ENCODE measurements at places on chromosomes 7 and 10.

DNA sequence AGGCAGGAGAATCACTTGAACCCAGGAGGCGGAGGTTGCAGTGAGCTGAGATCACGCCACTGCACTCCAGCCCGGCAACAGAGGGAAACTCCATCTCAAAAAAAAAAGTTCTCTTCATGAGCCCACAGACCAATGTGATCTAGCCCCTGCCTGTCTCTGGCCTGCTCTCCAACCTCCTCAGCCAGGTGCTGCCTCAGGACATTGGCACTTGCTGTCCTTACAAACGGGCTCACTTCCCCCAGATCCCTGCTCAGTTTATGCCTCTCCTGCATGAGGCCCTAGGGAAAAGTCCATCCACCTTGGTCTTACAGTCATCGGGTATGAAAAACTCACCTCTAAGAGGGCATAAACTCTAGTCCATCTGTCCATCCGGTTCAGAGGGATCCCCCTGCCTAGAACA, 32.5 kb downstream of the TNS3 start:
- no peak for DNase-seq

GRCh38 chr7:138369797-138370196, 90.3 kb upstream of the TRIM24 start:
- no peak for DNase-seq

DNA sequence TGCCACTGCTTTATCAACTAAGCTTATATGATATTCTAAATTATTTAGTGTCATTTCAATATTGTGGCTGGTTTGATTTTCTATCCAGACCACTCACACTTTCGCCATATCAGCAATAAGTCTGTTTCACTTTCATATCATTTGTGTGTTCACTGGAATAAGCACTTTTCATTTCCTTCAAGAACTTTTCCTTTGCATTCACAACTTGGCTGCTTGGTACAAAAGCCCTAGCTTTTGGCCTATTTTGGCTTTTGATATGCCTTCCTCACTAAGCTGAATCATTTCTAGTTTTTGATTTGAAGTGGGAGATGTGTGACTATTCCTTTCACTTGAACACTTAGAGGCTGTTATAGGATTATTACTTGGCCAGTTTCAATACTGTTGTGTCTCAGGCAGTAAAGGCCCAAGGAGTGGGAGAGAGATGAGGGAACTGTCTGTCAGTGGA, 120.9 kb upstream of the NAMPT start:
- DNase-seq, result no peak

DNA sequence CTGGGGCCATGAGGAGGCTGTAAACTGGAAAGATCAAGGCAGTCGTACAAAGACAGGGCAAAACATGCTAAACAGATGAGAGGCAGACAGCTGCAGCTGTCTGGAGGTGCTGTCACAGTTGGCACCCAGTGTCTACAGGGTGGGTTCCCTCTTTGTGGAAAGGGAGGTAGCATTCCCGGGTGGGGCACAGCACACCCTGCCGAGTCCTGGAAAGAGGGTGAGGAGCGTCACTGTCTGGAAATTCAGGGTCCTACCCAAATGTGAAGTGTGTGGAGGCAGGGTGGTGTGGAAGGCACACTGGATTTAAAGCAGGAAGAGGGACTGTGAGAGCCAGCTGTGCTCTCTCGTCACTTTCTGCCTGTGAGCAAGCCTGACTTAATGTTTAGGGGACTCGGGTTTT, 356.2 kb downstream of the SDK1 start:
- DNase-seq, result no peak

GRCh38 chr7:27868131-27868550, 128.2 kb downstream of the TAX1BP1 start:
- no peak for DNase-seq

GRCh38 chr7:20794676-20795075, 8.0 kb upstream of the SP8 start:
- no peak for DNase-seq

DNA sequence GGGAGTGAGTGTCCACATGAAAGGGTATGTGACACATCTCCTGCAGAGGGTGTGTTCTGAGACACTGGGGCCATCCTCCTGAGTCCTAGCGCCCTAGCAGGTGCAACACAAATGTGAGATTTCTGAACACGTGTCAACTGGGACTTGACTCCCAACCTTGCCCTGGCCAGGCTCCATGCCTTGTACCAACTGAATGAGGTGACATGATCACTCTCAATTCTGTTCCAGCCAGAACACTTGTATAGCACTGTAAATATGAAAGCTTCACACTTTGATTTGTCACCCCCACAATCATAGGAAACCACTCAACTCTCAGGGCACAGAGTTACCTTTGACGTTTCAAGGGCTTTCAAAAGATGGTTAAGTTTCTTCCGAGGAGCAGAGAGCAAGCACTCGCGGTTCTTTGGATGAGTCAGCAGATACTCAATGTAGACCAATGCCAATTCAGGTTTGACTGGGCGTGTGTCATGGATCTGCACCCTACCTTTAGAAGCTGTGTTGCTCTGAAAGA, 48.6 kb downstream of the NCAPG2 start:
- DNase-seq, result no peak

DNA sequence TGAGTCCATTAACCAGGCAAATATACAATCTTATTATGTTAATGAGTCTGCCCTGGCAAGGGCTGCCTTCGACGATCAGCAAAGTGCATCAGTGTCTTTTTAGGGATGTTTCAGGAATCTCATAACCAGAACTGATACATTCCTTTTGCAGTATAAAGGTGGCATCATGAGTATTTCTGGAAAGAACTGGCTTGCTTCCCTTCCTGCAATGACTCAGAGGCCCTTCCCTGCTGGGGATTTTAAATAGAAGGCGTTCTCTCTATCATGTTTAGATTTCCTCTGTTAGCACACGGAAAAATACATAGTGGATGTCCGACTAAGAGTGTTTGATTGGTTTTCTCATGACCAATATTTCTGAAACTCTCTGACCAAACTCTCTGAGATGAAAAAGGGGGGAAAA, 1.8 kb downstream of the NPS start:
- DNase-seq, result no peak

GRCh38 chr10:36042135-36042534, 400.0 kb upstream of the FZD8 start:
- no peak for DNase-seq

DNA sequence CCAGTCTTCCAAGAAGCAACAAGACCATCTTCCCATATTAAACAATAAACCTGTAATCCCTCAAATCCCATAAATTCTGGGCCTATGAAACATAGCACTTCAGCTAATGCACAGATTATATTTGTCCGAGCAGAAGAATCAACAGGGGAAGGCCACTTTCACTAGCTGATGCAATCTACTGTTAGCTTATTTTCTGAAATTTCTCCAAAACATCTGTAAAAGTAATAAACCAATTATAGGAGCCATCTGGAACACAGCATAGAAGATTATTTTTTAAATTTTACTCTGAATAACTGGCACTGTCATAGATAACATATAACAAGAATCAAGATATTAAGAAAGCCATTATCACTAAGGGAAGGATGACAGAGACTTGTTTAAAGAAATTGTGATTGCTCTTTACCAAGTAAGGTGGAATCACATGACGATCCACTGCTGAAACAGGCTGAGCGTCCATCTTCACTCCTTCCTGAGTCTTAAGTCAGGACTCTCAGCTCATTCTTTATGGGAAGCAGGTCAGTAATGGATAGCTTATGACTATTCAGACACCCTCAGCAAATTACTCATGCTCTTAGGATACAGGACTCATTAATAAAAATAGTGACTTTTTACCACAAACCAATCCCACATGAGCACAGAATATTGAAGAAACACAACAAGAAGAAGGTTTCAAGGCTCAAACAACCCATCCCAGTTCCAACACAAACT, 719.5 kb downstream of the XPNPEP1 start:
- no peak for DNase-seq

GRCh38 chr7:127831318-127832219, 179.6 kb downstream of the SND1 start:
- DNase-seq, result no peak

DNA sequence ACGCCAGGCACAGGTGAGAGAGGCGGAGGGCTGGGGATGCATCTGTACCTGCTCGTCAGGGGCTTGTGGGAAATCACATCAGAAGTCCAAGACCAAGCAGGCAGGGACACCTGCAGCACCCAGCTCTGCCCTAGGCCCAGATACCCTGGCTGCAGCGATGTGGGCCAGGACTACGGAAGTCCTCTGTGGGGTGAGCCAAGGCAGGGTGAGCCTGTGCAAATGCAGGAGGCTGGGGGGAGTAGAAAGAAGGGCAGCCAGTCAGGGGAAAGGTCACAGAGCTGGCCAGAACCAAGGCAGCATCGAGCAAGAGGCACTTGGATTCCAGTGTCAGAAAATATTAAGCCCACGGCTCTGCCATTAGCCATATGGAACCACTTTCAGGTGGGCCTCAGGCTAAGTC, 85.2 kb downstream of the TNS3 start:
- DNase-seq, result no peak

GRCh38 chr10:30759423-30759822, 129.9 kb upstream of the LYZL2 start:
- DNase-seq, result no peak

DNA sequence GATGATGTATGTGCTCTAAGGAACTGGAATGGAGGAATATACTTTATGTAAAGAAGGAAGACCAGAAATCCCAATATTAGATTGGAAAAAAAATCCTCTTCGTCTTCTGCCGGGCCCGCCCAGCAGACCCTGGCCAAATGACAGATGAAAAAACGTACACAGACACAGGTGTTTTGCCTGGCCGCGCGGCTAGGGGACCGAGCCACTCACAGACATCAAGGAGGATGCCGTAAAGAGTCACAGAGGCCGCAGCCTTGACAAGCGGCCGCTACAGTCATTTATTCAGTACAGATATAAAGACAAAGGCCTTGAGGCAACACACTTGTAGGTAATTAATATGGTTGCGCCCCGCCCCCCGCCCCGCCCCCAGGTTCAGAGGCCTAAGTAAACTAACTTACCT, 594.1 kb downstream of the GRM8 start:
- no peak for DNase-seq

Data from COR-L47 (cell line).